ENCODE measurements at places on chromosomes 3 and 15.

DNA sequence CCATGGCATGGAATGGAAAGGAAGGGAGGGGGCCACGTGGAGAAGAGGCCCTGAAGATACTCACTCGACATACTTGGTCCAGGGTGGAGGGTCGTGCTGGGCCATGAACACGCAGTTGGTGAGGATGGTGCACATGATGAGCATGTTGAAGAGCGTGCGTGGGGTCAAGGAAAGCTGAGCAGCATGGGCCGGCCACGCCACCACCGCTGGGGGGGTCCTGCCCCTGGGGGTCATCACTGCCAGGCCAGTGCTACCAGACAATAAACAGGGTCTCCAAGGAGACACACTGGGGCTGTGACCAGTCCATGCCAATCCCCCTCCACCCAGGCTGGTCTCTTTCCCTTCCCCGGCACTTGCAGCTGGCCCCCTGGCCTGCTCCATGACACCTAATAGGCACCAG lies 27.2 kb downstream of the SCN5A start:
- DNase-seq, result no peak

- no peak for DNase-seq
Measured at GRCh38 chr15:92596623-92597022, 59.0 kb downstream of the FAM174B start.

DNA sequence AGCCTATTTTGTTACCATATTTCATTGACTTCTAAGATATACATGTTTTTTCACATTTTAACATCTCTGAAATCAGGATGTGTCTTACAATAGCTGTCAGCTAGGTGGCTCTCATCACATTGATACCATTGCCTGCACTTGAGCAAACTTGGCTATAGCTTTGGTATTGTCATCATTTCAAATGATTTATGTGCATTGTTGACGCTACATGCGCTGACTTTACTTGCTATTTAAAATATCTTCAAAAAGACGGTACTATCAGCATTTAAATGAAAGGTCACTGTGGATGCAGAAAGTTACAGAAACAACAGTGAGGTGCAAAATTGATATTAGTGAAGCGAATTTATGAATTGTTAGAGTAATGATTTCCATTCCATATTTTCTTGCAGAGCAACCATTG lies 54.0 kb upstream of the ABHD2 start:
- DNase-seq, result no peak

- DNase-seq, result peak; percentile 29
Measured at GRCh38 chr3:157130467-157131251, 29.3 kb downstream of the CCNL1 start.

DNA sequence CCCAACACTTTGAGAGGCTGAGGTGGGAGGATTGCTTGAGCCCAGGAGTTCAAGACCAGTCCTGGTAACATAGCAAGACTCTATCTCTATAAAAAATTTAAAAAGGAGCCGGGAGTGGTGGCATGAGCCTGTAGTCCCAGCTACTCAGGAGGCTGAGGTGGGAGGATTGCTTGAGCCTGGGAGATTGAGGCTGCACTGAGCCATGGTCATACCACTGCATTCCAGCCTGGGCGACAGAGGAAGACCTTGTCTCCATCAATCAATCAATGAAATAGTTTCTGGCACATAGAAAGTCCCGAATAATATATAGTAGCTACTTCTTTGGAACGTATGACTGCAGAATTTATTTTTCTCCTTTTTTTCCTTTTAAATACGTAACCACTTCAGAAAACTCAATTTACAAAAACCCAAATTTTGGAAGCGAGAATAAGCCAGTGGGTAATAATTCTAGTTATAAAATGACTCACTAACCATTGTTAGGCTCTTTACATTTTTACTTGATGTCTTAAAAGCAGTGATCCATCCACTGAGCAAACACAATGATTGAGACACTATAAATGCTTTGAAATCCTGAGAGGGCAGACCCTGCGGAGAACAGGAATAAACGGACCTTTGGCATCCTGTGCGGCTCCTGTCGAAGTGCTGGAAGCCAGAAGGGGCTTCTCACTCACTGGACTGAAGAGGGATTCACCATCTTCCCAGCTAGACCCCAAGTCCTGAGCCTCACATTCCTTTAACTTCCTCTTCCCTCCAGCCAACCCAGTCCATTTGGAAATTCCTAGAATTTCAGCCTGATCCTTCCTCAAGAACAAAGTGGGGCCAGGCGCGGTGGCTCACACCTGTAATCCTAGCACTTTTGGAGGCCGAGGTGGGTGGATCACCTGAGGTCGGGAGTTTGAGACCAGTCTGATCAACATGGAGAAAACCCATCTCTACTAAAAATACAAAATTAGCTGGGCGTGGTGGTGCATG lies 68.4 kb upstream of the MFGE8 start:
- no peak for DNase-seq

DNA sequence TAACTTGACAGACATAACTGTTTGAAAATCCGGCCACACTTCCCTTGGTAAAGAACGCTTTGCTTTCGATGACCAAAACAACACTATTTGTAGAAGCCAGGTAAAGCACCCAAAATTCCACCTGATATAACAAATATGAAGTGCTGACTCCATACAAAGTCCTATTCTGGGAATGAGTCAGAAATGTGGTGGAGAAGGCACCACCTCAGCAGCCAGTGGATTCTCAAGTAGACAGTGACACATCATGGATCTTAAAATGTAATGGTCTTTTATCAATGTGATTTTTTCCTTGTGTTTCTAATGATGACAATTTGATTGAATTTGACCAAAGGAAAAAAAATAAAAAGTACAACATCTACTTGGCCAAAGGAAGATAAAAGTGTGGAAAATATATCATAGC lies 135.0 kb upstream of the WNT5A start:
- no peak for DNase-seq

GRCh38 chr15:92001307-92001706 lies 147.8 kb downstream of the SLCO3A1 start:
- DNase-seq, result no peak

GRCh38 chr3:112437146-112438022 lies 61.9 kb downstream of the BTLA start:
- DNase-seq, result no peak

DNA sequence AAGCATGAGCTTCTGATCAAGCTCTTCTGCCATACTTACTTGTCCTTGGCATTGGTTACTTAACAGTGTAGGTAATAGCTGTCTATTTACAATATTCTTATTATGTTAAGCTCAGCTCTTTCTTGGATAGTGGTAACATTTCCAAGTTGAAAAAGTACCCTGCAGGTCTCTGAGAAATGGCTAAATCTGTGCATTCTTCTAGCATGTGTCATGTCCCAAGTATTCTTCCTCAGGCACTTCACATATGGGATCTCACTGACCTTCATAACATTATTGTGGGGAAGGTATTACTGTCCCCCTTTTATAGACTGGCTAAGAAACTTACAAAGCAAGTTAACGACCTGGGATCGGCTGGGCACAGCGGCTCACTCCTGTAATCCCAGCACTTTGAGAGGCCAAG lies 236.1 kb downstream of the RORA start:
- DNase-seq, result no peak

- DNase-seq, result no peak
Measured at GRCh38 chr3:8603115-8603710, 41.4 kb downstream of the SSUH2 start.

- DNase-seq, result no peak
Measured at GRCh38 chr15:76217029-76217881, 94.0 kb downstream of the ETFA start.

- no peak for DNase-seq
Measured at GRCh38 chr3:31848911-31849310, 132.2 kb downstream of the OSBPL10 start.

DNA sequence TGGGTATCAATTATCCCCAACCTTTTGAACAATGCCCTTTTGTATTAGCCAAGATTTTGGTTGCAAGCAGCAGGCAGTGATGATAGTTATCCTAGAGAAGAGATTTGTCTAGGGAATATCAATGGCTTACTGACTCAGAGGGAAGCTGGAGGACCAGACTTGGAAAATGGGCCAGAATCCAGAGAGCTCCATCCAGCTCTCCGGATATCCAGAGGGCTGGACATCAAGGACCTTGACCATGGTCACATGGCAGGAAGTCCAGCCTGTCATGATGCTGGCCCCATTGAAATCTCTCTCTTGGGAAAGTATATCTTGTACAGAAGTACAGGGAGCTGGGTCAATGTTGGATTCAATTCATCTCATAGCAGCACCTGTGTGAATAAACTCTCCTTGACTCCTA lies 148.5 kb upstream of the PDZRN3 start:
- DNase-seq, result no peak

- DNase-seq, result no peak
Measured at GRCh38 chr3:179302111-179302510, 20.7 kb upstream of the ZNF639 start.

- no peak for DNase-seq
Measured at GRCh38 chr3:182007441-182007840, 295.7 kb downstream of the SOX2 start.

DNA sequence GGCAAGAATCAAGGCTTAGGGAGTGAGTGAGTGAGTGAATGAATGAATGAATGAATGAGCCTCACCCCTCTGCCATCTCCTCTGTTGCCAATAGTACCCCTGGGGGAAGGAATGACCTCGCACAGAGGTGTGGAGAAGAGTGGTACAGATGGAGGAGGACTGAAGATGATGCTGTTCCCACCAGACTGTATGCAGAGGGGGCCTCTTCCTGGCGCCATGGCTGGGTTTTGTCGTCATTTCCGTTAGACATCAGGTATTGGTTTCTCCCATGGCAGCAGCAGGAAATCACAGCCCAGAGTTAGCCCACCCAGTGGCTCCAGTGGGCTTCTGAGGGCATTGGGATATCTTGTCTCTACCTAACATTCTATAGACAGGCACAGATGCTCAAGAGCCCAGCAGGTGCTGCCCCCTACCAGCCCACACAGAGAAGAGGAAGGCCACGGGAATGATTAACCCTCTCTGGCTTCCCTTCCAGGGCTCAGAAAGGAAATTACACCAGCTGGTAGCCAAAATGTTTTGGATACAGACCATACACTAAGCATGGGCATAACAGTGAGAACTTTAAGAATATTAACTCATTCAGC lies 109.8 kb upstream of the SLC6A11 start:
- no peak for DNase-seq

DNA sequence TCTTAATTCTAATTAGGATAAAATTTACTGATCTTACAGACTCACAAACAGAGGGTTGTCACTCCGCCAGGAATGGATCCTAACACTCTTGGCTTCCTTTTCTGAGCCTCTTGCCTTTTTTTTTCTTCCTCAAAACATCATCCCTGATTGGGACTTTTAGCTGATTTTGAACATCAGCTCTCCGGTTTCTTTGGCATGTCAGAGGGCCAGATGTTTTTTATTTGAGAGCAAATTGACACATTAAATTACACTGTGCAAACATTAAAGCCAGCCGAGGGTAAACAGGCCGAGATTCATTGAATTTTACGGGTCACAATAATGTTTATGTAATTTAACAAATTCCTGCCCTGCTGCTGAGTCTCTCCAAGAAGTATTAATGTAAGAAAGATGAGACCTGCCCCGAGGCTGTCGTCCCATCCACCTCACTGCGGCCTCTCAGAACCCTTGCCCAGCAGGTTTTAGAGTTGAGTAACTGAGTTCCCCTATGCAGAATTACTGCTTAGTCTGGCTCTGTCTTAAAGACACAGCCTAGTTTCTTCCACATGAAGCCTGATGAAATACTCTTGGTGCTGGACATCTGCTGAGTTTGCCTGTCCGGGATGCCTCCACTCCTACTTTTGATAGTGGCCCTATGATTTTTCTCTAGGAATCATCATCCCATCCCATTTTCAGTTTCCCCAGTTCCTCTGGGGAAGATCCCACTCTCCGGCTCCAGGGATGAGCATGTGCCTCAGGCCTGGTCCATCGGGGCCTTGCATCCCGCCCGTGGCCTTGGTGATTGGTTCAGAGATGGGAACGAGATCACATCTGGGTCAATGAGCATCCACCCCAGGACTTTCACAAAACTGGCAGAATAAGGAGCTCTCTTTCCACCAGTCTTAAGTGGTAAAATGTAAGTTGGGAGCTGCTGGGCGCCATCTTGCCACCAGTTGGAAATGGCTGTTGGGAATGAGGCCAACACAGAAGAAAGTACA lies 226.6 kb upstream of the TLE3 start:
- DNase-seq, result no peak

- no peak for DNase-seq
Measured at GRCh38 chr15:96237002-96237401, 93.5 kb upstream of the NR2F2 start.

- DNase-seq, result no peak
Measured at GRCh38 chr15:80997692-80998091, 3.0 kb upstream of the TLNRD1 start.

GRCh38 chr3:67083277-67083676 lies 85.2 kb downstream of the KBTBD8 start:
- no peak for DNase-seq

DNA sequence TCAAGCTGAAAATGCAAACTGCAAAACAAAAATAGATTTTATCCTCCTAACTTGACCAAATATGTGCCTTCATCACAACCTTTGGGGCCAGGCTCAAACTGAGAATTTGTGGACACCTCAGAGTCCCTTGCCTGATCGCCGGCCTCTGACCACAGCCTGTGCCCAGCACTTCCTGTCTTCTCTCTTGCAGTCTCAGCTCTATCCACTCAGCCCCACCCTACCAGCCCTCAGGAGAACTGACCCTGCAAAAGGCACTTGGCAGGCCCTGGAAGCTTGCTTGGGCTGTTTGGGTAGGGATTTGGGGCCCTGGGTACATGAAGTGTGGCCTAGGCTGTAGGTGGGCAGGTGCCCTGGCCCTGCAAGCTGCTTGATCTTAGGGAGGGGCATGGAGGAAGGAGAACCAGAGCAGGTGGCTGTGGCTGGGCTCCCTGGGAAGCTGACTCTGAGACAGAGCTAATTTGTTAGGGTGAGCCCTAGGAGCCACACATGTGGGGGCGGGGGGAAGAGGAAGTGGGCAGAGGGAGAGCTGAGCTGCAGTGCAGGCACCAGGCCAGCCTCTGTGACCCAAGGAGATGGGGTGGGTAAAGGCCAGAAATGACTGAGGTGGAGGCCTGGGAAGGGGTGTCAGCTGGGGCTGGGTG lies 8.6 kb downstream of the CLEC3B start:
- no peak for DNase-seq

GRCh38 chr3:39275052-39275451 lies 4.8 kb downstream of the CX3CR1 start:
- DNase-seq, result no peak

- no peak for DNase-seq
Measured at GRCh38 chr3:125434582-125435011, 59.5 kb upstream of the ZNF148 start.

- no peak for DNase-seq
Measured at GRCh38 chr15:95840004-95840403, 490.5 kb upstream of the NR2F2 start.

DNA sequence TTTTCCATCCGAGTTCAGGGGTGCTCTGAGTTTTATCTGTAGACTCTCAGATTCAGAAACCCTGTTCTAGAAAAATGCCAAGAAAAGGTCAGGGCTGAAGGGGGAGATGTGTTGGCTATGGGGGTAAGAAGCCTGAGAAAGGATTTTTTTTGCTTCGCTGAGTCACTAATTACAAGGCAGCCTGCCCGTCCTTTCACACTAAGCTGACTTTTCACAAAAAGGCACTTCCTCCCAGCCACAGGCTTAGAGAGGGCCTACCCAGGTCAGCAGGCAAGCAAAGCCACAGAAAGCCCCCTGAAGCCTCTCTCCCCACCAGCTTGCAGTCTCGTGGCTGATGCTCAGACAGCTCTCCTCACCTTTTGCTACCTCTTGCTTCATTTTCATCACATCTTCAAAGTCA lies 192.6 kb upstream of the PRICKLE2 start:
- DNase-seq, result no peak
